ENCODE measurements at places on chromosomes 5 and 9.

DNA sequence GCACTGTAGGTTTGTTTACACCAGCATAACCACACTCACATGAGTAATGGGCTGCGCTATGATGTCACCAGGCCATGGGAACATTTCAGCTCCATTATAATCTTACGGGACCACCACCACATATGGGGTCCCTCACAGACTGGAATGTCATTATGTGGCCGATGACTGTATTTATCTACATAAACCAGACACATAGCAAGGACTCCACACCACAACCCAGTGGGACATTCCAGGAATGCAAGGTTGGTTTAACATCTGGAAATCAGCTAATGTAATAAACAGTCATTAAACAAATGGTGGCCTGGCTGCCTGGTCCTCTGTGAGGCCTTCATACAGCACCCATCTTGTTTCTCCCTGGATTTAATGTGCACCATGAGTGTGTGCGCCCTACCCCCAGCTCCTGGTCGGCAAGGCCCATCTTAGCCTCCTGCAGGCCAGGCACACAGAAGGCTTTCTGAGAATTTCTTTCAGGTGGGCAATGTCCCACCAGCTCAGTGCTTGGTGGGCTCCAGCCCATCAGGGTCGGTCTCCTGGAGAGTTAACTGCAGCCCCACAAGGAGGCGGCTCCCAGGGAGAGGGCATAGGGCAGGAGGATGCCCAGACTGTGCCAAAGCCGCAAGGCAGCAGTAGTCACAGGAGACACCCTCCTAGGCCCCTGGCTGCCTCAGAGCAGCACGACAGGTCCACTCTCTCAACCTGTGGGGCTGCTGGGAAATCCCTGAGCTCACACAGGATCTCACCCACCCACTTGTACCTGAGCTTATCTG is 35.9 kb upstream of the SARDH start:
- no peak for DNase-seq

- no peak for DNase-seq
Observed at GRCh38 chr9:89776795-89777525, 172.1 kb downstream of the GADD45G start.

- DNase-seq = no peak
Observed at GRCh38 chr5:167565189-167565954, 726.1 kb upstream of the WWC1 start.

GRCh38 chr9:93974151-93974550 is 19.0 kb upstream of the BARX1 start:
- no peak for DNase-seq
